ENCODE measurements at places on chromosomes 1 and 21.

DNA sequence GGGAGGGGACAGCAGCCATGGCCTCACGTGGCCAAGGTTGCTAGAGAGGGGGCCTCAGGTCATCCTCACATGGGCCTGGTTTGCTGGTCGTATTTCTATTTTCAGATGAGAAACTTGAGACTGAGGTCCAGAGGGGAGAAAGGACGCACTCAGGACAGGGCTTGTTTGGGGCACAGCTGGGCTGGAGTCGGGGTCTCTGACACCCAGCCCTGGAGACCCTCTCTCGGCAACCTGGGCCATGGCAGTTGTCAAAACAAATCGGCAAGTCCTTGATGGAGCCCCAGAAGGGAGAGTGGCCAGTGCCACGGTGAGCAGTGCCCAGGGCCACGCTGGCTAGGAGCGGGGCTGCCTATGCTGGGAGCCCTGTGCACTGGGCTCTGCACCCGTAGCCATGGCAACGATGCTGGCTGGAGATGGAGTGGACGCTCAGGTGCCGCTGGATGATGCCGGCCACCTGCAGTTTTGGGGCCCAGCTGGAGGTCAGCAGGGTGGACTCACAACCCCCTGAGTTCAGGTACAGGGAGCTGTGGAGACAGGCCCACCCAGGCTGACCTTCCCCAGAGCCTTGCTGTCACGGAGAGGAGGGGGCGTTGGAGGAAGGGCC, 11.1 kb downstream of the LRRC3 start:
- H3K4me3 ChIP-seq = no peak overlapping the region
- peaks cover 6% of the 10 kb centered on the region for H3K4me1 ChIP-seq
- H3K27me3 ChIP-seq = no peaks in the 10 kb centered on the region
- H3K27ac ChIP-seq = no peak overlapping the region
- H3K36me3 ChIP-seq = no peaks in the 10 kb centered on the region
- no peak for DNase-seq

GRCh38 chr1:106178791-106179190, 877.7 kb upstream of the PRMT6 start:
- H3K27ac ChIP-seq = no peak overlapping the region
- H3K4me1 ChIP-seq = no peaks in the 10 kb centered on the region
- no peak for DNase-seq
- H3K27me3 ChIP-seq = no peaks in the 10 kb centered on the region

DNA sequence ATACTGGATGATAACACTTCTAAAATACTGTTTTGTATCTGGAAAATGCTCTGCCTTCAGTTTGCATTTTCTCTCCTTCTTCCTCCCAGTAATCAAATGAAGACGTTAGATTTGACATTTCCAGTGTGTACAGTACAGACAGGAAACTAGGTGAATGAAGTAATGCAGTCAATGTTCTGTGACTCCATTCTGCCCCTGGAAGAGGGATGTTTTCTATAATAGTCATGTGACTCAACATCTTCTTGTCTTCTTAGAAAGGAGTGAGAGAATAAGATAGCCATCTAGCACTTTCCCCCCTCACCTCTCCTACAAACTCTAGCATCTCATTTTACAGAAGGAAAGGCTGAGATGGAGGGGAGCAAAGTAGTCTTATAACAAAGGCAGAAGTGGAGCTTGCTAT, 77.6 kb downstream of the DDR2 start:
- H3K27ac ChIP-seq = peak overlapping the region; percentile 1
- H3K4me3 ChIP-seq = no peak overlapping the region
- H3K27me3 ChIP-seq = no peaks in the 10 kb centered on the region
- peaks cover 5% of the 10 kb centered on the region for H3K36me3 ChIP-seq
- no peak for DNase-seq

GRCh38 chr21:36255663-36256062, 64.3 kb upstream of the MORC3 start:
- H3K4me1 ChIP-seq = peaks cover 4% of the 10 kb centered on the region
- no peaks in the 10 kb centered on the region for H3K27me3 ChIP-seq
- peaks cover 62% of the 10 kb centered on the region for H3K36me3 ChIP-seq
- no peak for DNase-seq

GRCh38 chr1:25732821-25733220, 67.2 kb upstream of the SELENON start:
- H3K4me3 ChIP-seq = no peak overlapping the region
- DNase-seq = no peak
- H3K27ac ChIP-seq = no peak overlapping the region
- H3K4me1 ChIP-seq = peaks cover 3% of the 10 kb centered on the region

DNA sequence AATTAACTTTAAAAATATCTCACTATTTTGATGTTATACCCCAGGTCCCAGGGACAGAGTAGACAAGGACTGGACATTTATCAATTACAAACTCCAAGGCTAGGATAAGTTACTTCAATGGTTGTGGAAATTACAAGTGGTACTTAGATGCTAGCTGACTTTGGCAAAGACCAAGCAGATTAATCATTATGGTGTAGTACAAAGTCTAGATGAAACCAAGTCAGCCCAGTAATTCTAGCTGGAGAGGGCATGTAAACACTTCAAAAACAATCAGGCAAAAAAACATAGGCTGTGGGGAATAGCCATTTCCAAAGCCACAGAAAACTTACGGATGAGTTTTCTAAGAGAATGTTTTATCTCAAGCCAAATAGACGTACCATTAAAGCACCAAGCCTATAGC, 124.5 kb downstream of the TSEN15 start:
- H3K4me3 ChIP-seq = no peak overlapping the region
- H3K4me1 ChIP-seq = no peaks in the 10 kb centered on the region
- no peaks in the 10 kb centered on the region for H3K27me3 ChIP-seq
- no peaks in the 10 kb centered on the region for H3K36me3 ChIP-seq
- DNase-seq = no peak
- H3K27ac ChIP-seq = no peak overlapping the region

GRCh38 chr21:35658242-35658641, 402.1 kb downstream of the SETD4 start:
- H3K27ac ChIP-seq = no peak overlapping the region
- no peaks in the 10 kb centered on the region for H3K36me3 ChIP-seq
- H3K27me3 ChIP-seq = no peaks in the 10 kb centered on the region
- H3K4me1 ChIP-seq = no peaks in the 10 kb centered on the region
- H3K4me3 ChIP-seq = no peak overlapping the region

GRCh38 chr1:89125913-89126580, at the start of gene GBP2:
GBP2 (minus strand) TSS chr1:89126114; CDS start chr1:89121966, 4,148 bp downstream.
- no peaks in the 10 kb centered on the region for H3K27me3 ChIP-seq
- DNase-seq = no peak
- peaks cover 3% of the 10 kb centered on the region for H3K4me1 ChIP-seq
- H3K4me3 ChIP-seq = peak within 1 kb of the TSS; percentile 30
- no peaks in the 10 kb centered on the region for H3K36me3 ChIP-seq

DNA sequence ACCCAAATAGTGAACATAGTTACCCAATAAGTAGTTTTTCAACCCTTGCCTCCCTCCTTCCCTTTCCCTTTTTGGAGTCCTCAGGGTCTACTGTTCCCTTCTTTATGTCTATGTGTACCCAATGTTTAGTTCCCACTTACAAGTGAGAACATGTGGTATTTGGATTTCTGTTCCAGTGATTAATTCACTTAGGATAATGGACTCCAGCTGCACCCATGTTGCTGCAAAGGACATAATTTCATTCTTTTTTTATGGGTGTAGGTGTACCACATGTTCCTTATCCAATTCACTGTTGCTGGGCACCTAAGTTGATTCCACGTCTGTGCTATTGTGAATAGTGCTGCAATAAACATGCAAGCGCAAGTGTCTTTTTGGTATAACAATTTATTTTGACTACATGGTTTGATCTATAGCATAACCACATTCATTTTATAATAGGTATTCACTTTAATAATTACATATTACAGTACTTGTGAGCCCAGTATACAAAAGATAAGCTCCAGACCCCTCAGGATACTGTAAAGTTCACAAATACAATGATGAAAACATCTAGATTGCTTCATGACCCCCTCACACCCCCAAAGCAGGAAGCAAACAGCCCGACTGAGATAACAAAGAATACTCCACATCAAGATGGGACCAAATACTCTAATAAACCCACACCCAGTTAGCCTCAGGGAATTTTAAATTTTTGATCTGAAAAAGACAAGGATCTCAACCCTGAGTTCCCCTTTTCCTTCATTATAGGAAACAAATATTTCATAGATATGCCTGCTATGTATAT, 45.3 kb downstream of the PUM1 start:
- H3K4me3 ChIP-seq = no peak overlapping the region
- no peak for DNase-seq
- H3K36me3 ChIP-seq = no peaks in the 10 kb centered on the region
- H3K27ac ChIP-seq = no peak overlapping the region
- no peaks in the 10 kb centered on the region for H3K27me3 ChIP-seq

- H3K27ac ChIP-seq = peak overlapping the region; percentile 79
- DNase-seq = peak; percentile 64
- H3K27me3 ChIP-seq = no peaks in the 10 kb centered on the region
- no peaks in the 10 kb centered on the region for H3K36me3 ChIP-seq
- no peak overlapping the region for H3K4me3 ChIP-seq
These were observed 236.5 kb upstream of the JUN start for GRCh38 chr1:59020151-59020997.

DNA sequence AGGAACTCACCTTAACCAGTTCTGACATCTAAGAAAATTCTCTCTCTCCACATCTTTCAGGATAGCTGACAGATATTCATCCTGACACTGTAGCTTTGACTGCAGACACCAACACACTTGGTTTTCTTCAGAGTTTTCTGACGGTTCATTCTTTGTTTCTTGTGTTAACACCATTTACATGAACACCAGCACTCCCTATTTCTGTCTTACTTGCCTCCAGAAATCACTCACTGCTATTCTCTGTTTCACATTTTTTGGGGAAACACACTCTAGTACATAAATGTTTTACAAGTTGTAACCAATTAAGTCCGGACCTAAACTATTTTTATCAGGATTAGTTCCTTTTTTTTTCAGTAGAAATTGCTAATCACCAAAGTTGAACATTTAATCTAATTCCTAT, 15.4 kb downstream of the FLVCR1 start:
- H3K27me3 ChIP-seq = no peaks in the 10 kb centered on the region
- H3K36me3 ChIP-seq = no peaks in the 10 kb centered on the region
- H3K27ac ChIP-seq = no peak overlapping the region
- H3K4me3 ChIP-seq = no peak overlapping the region

GRCh38 chr1:20931930-20932436, 144.9 kb upstream of the HP1BP3 start:
- no peak for DNase-seq
- no peaks in the 10 kb centered on the region for H3K27me3 ChIP-seq
- no peaks in the 10 kb centered on the region for H3K4me1 ChIP-seq

DNA sequence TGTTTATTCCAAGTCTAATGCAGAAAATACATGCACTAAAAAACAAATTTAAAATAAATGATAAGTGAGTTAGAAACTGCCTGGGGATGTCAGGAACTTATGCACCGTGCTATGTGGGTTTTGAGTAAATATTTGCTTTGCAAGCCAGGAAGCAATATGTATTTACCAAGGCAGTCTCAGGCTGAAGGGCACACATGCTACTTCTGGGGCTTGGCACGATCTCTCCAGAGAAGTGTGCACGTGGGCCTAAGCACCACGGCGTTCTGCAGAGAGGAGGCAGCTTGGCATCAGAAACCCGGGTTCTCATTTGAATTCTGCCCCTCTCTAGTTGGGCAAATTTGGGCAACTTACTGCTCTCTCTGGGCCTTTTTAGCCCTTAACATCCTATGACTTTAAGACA, 72.6 kb upstream of the ROR1 start:
- no peaks in the 10 kb centered on the region for H3K36me3 ChIP-seq

DNA sequence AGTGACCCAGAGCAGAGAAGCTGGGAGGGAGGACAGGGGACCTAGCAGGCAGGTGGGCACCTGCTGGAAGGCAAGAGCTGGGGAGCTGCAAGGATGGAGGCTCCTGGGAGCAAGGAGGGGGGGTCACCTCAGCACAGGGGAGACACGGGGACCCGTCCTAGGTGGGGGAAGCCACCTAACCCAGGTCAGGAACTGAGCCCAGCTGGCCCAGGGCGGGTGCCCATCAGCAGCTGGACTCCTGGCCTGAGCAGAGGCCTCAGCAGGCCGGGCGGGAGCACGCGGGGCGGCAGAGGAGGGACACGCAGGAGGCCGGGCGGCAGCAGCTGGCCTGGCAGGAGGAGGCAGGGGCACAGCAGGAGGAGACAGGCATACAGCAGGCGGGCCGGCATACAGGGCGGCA, 949 bp downstream of the KRTAP10-1 start:
- H3K4me3 ChIP-seq = no peak overlapping the region
- H3K27ac ChIP-seq = no peak overlapping the region
- no peaks in the 10 kb centered on the region for H3K36me3 ChIP-seq
- DNase-seq = no peak
- no peaks in the 10 kb centered on the region for H3K27me3 ChIP-seq

- peaks cover 82% of the 10 kb centered on the region for H3K36me3 ChIP-seq
- no peaks in the 10 kb centered on the region for H3K27me3 ChIP-seq
- H3K4me1 ChIP-seq = peaks cover 9% of the 10 kb centered on the region
- H3K27ac ChIP-seq = no peak overlapping the region
- H3K4me3 ChIP-seq = no peak overlapping the region
These were observed 5.7 kb upstream of the ELF3 start for GRCh38 chr1:202004711-202005110.

GRCh38 chr1:185957441-185958363, 223.5 kb downstream of the HMCN1 start:
- DNase-seq = no peak
- no peak overlapping the region for H3K4me3 ChIP-seq
- no peaks in the 10 kb centered on the region for H3K27me3 ChIP-seq

DNA sequence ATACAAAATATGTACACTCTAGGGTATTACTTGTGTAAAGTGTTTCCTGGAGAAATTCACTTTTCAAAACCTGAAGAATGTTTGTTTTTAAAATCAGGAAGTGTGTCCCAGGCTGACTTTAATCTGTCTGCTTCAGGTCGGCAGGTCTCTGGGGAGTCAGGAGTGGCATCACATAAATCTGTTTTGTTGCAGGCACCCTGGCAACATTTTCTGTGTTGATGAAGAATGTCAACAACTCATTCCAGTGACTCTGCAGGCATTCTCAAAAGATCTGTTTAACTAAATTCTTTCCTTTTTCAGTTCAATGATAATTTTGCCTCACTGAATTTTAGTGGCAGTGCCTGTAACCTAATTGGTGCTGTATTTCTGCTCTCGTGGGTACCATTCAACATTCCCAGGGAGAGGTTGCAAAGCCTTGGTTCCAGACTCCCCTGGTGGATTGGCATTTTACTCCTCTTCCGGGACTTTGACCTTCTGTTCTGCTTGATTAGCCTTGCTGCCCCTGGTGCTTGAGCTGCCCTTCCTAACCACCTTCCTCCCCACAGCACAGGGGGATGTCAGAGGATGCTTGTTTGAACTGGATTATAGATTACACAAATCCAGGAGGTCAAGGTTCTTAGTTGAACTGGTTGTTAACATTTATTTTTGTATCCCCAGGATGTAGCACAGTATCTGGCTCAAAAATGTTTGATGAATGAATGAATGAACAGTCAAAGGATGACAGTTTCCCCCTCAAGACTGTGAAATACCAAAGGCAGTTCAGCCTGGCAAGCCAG, 55.4 kb upstream of the LPGAT1 start:
- H3K27me3 ChIP-seq = no peaks in the 10 kb centered on the region
- no peak overlapping the region for H3K4me3 ChIP-seq
- H3K27ac ChIP-seq = no peak overlapping the region
- no peak for DNase-seq
- H3K4me1 ChIP-seq = no peaks in the 10 kb centered on the region

GRCh38 chr1:206885341-206886060, 11.7 kb upstream of the IL24 start:
- no peak overlapping the region for H3K27ac ChIP-seq
- H3K4me3 ChIP-seq = no peak overlapping the region
- no peaks in the 10 kb centered on the region for H3K27me3 ChIP-seq
- no peaks in the 10 kb centered on the region for H3K36me3 ChIP-seq
- peaks cover 6% of the 10 kb centered on the region for H3K4me1 ChIP-seq

- no peak overlapping the region for H3K4me3 ChIP-seq
- H3K27ac ChIP-seq = no peak overlapping the region
- H3K4me1 ChIP-seq = no peaks in the 10 kb centered on the region
- DNase-seq = no peak
- no peaks in the 10 kb centered on the region for H3K27me3 ChIP-seq
These were observed 18.3 kb downstream of the MAB21L3 start for GRCh38 chr1:116129537-116129936.
